ENCODE measurements at places on chromosomes 3 and 15.

GRCh38 chr3:47266709-47267489 lies 15.7 kb downstream of the KIF9 start:
- no peak for DNase-seq

GRCh38 chr3:15300323-15301078 lies 31.9 kb downstream of the SH3BP5 start:
- DNase-seq = no peak

GRCh38 chr3:169332310-169332709 lies 331.2 kb downstream of the MECOM start:
- no peak for DNase-seq

DNA sequence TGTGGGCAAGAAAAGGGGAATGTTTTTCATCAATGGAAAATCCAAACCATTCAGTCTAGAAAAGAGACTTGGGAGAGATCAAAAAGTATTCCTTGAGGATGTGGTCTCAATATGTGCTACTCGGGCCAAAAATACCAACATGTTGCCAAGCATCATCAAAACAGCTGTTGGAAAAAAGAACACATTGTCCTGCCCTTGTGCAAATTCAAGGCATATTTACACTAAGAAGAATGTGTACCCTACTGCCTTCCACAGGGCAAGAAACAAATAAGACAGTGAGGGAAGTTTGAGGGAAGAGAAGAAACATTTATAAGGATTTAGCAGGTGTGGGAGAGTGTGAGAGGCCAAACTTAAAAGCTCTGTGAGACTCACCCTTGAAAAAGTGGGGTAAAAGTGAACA lies 252.1 kb downstream of the NTRK3 start:
- DNase-seq = no peak

- peak; percentile 78 for DNase-seq
Observed at GRCh38 chr3:64533617-64534317, 154.0 kb downstream of the ADAMTS9 start.

DNA sequence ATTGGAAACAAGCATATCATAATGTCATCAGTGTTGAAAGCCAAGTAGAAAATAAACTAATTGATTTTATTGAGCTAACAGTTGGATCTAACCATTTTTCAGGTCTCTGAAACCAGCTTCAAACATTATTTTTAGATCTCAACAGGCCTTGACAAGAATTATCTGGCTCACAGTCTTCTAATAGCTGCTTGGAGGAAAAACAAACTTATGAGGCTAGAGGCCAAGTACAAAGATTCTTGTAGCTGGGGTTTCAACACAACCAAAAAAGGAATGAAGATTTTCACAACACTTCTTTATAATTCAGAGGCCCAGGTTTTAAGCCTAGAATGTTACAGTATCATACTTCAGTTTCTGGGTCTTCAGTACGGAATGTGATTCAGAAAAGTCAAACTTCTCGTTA lies 3.7 kb downstream of the SETMAR start:
- DNase-seq = no peak
